ENCODE measurements at places on chromosomes 5 and 9. TPM values are rescaled to one million over a fixed set of nuclear protein-coding genes. Genes with fewer than 3 reads are reported as not detected.
A peak's percentile ranks its signal among the peaks of the same experiment; 100 is the strongest.

The GALNT12 gene
- polyA plus RNA-seq: 7.5 TPM

- no peak for DNase-seq
- no peak overlapping the region for H3K27ac ChIP-seq
- H3K4me1 ChIP-seq: no peaks in the 10 kb centered on the region
- H3K36me3 ChIP-seq: no peaks in the 10 kb centered on the region
- H3K27me3 ChIP-seq: no peaks in the 10 kb centered on the region
These were observed 22.4 kb upstream of the NREP start for GRCh38 chr5:111779260-111779921.

DNA sequence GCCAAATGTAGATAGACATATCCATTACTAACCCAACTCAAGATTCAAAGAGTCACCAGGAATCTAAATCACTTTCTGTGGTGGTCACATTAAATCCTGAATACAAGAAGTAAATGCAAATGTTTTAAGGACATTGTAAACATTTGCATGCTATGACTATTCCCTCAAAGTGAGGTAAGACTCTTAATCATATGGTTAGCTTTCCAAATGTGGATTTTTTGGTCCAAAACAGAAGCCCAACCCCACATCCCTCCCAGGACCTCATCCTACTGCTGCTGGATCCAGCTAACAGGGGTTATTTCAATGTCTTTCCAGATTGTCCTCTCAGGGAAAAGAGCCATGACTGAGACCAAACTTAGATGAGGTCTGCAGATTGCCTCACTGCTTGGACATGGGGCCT is 228.1 kb upstream of the PANK3 start:
- H3K4me1 ChIP-seq: no peaks in the 10 kb centered on the region
- no peak for DNase-seq
- no peak overlapping the region for H3K27ac ChIP-seq
- H3K27me3 ChIP-seq: no peaks in the 10 kb centered on the region

The KIF12 gene
- polyA plus RNA-seq: 7.1 TPM

The SLC34A1 gene
- not detected for polyA plus RNA-seq

GRCh38 chr5:90297045-90297764 is 112.4 kb downstream of the CETN3 start:
- DNase-seq: no peak
- no peaks in the 10 kb centered on the region for H3K27me3 ChIP-seq
- H3K4me3 ChIP-seq: no peak overlapping the region
- H3K36me3 ChIP-seq: no peaks in the 10 kb centered on the region
- H3K4me1 ChIP-seq: no peaks in the 10 kb centered on the region
- H3K27ac ChIP-seq: no peak overlapping the region

- DNase-seq: peak; percentile 74
- H3K4me3 ChIP-seq: no peak overlapping the region
- H3K36me3 ChIP-seq: no peaks in the 10 kb centered on the region
- H3K4me1 ChIP-seq: no peaks in the 10 kb centered on the region
These were observed 5.9 kb downstream of the DMRTA1 start for GRCh38 chr9:22452415-22453010.
